ENCODE measurements at places on chromosomes 1 and 21.

DNA sequence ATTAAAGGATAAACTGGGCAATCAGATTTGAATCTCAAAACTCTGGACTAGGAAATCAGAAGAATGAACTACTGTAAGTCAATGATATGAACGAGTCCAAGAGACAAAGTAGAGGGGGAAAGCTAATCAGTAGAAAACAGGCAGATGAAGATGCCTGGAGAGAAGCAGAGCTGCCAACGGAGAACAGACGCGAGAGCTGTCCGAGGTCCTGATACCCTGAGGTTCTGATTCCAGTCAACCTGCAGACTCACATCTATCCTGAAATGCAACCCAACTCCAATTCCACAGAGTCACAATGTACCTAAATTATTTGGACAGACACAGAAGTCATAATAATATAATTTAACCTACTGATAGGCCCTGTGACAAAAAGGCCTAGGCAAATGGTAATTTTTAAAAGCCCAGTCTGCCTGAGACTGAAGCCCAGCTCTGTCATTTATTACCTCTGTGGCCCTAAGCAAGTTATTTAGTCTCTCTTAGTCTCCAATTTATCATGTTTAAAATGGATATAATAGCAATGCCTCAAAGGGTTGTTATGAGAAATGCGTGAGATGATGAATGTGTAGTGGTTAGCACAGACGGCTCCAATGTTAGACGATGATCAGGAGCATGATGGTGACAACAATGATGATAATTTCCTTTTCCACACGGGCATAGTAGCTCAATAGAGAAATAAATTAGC, 33.4 kb downstream of the RGS7 start:
- peak; percentile 46 for DNase-seq

DNA sequence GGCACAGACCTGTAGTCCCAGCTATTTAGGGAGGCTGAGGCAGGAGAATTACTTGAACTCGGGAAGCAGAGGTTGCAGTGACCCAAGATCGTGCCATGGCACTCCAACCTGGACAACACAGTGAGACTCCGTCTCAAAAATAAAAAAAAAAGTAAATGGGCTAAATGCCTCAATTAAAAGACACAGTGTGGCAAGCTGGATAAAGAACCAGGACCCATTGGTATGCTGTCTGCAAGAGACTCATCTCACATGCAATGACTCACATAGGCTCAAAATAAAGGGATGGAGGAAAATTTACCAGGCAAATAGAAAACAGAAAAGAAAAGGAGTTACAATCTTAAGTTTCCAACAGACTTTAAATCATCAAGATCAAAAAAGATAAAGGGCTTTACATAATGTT, 40.3 kb downstream of the ACBD6 start:
- peak; percentile 2 for DNase-seq

DNA sequence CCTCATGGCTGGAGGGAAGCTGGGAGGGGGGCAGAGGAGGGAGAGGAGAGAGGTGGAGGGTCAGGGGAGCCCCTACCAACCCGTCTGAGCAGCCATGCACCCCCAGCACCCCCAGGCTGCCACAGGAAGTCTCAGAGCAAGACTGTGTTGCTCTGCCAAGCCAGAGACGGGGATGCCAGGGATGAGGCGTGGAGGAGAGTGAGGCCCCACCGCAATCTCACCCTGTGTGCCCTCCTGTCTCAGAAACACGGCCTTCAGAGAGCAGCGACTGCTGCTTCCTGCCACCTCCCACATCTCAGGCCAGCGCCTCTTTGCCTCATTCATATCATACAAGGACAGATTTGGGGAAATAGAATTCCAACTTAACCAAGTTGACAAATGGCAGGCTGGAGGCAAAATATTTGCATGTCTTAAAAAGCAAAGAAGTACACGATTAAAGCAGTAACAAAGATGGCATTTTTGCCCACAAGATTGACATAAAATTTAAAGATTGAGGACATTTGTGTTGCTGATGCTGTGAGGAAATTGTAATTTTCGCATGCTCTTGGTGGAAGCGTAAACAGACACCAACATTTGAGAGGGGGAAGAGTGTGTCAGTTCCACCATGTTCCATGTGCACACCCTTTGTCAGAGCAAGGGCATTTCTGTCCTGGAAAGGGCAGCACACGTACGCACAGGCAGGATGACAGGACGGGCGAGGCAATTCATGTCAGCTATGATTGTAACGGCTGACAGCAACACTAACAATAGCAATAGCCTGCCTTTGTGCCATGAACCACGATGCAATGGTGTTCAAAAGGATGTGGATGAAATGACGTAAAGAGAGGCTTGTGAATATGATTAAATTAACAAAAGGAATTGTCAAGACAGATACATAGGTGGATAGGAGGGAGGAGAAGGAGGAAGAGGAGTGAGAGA, 59.0 kb upstream of the BACE2 start:
- no peak for DNase-seq

DNA sequence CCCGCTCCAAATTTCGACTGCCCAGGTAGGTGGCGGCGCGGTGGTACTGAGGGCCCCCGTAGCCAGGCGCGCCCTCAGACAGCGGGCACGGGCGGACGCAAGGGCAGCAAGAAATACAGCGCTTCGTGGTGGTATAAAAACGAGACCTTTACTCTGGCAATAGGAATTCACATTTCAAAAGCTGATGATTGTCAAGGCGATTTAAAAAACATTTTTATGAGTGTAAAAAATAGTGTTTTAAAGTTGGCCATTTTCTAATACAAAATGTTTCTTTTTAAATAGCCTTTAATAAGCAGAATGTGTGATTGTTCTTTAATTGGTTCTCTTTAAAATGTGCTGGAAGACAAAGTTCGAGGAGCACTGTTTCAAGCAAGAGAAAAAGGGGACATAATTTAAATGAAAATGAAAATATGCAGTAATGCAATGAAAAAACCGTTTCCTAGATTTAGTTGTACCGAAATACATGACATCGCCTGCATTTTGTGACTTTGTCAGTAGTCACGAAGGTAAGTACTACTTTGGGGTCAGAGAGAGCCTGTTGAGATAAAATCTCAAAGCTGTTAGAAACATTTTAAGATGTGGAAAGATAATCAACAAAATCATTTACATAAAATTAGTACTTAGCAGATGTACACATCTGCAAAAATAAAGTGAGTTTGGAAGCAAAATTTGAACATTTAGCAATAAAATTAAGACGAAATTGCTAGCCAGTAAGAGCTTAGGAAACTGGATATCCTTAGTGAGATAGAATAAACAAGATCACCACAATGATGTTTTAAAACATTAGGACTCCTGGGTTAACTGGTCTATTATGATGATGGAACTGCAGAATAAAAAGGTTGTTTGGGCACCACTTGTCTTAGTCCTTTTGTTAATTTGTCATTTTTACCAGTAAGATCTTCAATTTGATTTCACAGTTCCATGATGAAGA, 1.1 kb upstream of the PSMG1 start:
- no peak for DNase-seq

- peak; percentile 64 for DNase-seq
Measured at GRCh38 chr1:180560868-180561600, 2.3 kb downstream of the OVAAL start.

Measured in fibroblast of skin of scalp (primary cell).